ENCODE measurements at places on chromosomes 7 and 10. TPM values are rescaled to one million over a fixed set of nuclear protein-coding genes. Genes with fewer than 3 reads are reported as not detected.
A peak's percentile ranks its signal among the peaks of the same experiment; 100 is the strongest.

DNA sequence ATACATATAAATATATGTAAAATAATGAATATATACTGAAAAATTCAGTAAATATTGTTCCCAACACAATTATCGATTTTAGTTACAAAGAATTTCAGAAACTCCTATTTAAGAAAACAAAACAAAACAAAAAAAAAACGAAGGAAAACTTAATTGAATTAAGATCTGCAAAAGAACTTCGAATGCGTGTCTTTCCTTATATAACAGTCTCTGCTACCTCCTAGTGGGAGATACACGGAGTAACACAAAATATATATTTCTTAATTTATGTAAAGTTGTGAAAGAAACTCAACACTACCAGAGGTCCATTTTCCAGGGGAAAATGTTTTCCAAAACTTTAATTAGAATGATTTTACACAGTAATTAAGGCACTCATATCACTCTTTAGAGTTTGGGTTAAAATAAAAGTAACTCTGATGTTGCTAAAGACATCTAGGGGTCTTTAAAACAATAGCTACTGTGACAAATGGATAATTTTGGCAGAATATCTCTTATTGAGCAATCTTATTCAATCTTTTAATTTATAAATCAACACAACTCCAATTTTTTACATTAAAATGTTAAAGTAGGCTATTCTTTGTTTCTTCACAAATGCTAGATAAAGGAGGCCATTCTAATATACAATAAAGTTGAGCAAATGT, 41.6 kb downstream of the NEBL start:
- no peak overlapping the region for H3K27ac ChIP-seq
- H3K4me3 ChIP-seq, result no peak overlapping the region
- H3K36me3 ChIP-seq, result no peaks in the 10 kb centered on the region
- no peak for DNase-seq

GRCh38 chr10:104614245-104614831, 26.8 kb upstream of the SORCS3 start:
- no peak overlapping the region for H3K4me3 ChIP-seq
- no peak overlapping the region for H3K27ac ChIP-seq
- DNase-seq, result no peak
- H3K36me3 ChIP-seq, result no peaks in the 10 kb centered on the region
- H3K4me1 ChIP-seq, result no peaks in the 10 kb centered on the region

DNA sequence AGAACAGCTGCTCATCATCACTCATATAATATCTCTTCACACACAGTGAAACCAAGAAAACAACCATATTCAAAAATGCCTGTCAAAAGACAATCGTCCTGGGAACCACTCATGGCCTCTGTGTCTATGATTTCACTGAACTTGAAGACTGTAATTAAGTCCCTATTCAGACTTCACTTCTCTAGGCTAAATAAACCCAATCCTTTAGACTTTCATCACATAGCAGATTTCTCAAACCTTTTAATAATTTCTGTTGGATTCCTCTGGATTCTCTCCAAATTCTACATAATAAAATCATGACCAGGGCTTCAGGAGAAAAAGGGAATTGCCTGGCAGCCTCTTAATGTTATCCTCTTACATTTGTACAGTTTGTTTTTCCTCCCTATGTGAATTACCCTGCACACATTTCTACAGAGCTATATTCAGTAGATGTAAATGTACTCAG, 201.1 kb downstream of the LRRN3 start:
- no peak for DNase-seq
- no peak overlapping the region for H3K27ac ChIP-seq
- no peaks in the 10 kb centered on the region for H3K27me3 ChIP-seq
- H3K36me3 ChIP-seq, result no peaks in the 10 kb centered on the region

DNA sequence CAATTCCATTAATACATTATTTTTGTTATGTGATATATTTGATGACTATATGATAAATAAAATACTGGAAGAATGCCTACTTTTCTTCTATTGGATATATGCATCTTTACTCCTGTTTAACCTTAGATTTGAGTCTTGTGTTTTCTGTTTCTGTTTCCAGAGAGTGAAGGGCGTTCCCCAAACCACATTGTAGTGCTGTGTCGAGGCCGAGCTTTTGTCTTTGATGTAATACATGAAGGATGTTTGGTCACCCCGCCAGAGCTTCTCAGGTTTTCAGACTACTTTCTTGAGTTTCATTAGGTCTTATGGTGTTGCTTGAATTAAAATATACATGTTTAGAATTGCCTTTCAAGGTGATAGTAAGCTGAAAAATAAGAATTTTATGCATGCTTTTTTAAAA, 23.8 kb downstream of the CROT start:
- H3K27ac ChIP-seq, result no peak overlapping the region
- no peak for DNase-seq
- H3K36me3 ChIP-seq, result no peaks in the 10 kb centered on the region
- H3K4me1 ChIP-seq, result no peaks in the 10 kb centered on the region

DNA sequence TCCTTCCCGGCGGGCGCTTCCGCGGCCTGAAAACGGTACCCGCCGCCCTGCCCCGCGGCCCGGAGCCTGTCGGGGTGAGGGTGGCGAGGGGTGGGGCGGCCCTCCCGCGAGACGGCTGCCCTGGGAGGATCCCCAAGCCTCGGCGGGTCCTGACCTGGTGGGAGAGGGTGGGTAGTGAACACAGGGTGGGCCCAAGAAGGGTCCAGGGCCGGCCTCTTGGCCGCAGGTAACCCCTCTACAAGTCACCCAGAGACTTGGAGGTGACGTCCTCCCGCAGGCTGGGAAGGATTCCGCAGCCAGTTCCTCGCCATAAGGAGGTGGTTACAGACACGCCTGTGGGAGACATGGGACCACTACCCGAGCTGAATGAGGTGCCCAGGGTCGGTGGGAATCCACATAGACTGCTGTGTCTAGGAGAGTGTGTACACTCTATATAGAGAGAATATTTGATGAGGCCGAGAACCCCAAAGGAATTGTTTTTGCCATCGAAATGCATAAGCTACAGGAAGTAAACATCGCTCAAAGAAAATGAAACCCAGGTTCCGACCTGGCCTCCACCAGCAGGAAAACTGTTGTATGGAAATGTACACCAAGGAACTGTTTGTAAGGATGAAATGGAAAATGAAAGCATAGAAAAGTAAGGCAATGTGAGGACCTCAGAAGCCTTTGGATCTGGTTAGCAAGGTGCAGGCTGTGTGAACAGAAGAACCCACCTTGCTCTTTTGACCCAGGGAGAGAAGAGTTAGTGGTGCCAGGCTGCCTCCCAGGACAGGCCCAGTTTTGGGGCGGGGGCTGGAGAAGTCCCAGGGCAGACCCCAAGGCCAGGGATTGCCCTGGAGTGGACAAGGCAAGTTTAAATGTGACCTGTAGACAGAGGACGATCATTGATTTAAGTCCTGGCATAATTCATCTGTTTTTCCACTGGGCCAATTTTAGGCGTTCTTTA, 659 bp downstream of the OPTN start:
- peak; percentile 53 for DNase-seq
- H3K4me3 ChIP-seq, result peak overlapping the region; percentile 86
- H3K36me3 ChIP-seq, result no peaks in the 10 kb centered on the region

GRCh38 chr10:130364631-130365411, 228.6 kb downstream of the GLRX3 start:
- no peak for DNase-seq
- no peak overlapping the region for H3K4me3 ChIP-seq
- no peak overlapping the region for H3K27ac ChIP-seq
- peaks cover 15% of the 10 kb centered on the region for H3K4me1 ChIP-seq
- no peaks in the 10 kb centered on the region for H3K36me3 ChIP-seq

DNA sequence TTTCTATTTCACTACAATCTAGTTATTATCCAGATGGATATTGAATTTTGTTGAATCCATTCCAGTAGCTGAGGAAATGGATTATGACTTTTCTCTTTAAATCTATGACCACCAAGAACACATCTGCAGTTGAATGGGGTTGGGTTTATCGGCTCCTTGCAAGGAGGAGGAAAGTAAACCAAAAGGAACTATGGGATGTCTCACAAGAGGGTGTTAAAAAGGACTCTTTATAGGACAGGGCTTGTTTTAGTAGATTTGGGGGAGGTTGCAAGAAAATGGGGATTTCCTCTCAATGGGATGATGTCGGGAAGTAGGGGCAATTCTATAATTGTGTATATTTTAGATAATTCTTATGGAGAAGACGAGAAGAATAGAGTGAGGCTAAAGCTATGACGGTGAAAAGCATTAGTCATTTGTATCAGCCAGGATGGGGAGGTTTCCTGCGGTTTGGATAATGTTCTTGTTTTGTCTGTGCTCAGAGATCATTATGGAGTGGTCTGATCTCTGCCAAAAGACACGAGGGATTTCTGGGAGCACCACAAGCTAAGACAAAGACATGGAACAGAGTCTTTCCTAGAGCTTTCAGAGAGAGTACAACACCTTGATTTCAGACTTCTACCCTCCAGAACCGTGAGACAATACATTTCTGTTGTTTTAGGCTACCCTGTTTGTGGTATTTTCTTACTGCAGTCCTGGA, 5.3 kb upstream of the LRRC61 start:
- no peak for DNase-seq
- no peaks in the 10 kb centered on the region for H3K27me3 ChIP-seq
- peaks cover 78% of the 10 kb centered on the region for H3K4me1 ChIP-seq
- no peak overlapping the region for H3K4me3 ChIP-seq
- H3K27ac ChIP-seq, result peak overlapping the region; percentile 13

Gene SPDYE6
- not detected for total RNA-seq

DNA sequence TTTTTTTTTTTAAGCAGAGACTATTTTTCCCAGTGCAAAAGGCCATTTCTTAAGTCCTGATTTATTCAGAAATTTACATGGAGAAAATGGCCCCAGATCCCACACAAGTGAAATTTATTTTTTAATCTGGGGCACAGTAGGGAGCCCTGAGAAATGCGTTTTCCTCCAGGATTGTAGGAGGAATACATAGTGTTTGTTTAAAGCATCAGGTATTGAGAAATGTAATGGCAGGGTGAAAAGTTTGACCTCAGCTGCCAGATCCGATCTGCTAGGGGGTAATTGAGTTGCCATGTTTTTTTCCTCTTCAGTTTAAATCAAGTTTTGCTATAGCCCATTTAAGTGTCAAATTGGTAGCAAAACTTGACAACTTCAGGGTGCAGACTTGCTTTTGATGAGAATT, 110.0 kb downstream of the LRMDA start:
- H3K36me3 ChIP-seq, result no peaks in the 10 kb centered on the region
- no peak overlapping the region for H3K4me3 ChIP-seq
- no peak for DNase-seq
- no peak overlapping the region for H3K27ac ChIP-seq
- no peaks in the 10 kb centered on the region for H3K4me1 ChIP-seq

DNA sequence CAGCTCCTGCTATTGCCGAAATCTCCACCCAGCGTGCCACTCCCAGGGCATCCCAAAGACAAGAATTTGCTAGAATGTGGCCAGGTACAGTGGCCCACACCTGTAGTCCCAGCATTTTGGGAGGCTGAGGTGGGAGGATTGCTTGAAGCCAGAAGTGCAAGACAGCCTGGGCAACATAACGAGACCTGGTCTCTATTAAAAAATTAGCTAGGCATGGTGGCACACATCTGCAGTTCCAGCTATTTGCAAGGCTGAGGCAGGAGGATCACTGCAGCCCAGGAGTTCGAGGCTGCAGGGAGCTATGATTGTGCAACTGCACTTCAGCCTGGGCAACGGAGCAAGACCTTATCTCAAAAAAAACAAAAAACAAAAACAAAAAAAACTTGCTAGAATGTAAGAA, 73.3 kb upstream of the LYZL2 start:
- H3K27ac ChIP-seq, result no peak overlapping the region
- H3K36me3 ChIP-seq, result no peaks in the 10 kb centered on the region
- no peak for DNase-seq

DNA sequence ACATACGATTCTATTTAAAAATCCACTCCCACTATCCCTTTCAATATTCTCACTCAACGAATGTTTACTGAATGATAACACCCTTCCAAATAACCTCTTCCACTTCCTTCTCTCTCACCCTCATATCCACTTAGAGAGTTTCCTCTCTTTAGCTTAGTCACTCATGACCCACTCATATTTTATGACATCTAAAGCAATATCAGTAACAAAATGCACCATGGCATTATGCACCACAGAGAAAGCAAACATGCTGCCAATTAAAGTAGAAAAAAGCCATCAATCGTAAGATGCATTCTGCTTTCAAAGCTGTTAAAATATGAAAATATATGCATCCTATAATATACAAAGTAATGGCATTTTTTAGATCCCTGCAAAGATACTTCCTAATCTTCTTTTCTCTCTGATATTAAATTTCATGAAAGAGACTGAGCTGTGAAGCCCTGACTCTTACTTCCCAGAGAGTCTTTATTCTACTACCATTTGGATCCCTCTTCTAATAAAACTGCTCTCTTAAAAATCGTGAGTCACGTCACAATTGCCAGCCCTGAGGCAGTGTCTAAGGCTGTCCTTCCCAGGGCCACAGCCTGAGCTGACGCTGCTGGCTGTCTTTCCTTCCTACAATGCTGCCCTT, 283.0 kb upstream of the KLF6 start:
- DNase-seq, result no peak
- H3K4me3 ChIP-seq, result no peak overlapping the region
- no peak overlapping the region for H3K27ac ChIP-seq
- H3K4me1 ChIP-seq, result no peaks in the 10 kb centered on the region
- no peaks in the 10 kb centered on the region for H3K27me3 ChIP-seq

DNA sequence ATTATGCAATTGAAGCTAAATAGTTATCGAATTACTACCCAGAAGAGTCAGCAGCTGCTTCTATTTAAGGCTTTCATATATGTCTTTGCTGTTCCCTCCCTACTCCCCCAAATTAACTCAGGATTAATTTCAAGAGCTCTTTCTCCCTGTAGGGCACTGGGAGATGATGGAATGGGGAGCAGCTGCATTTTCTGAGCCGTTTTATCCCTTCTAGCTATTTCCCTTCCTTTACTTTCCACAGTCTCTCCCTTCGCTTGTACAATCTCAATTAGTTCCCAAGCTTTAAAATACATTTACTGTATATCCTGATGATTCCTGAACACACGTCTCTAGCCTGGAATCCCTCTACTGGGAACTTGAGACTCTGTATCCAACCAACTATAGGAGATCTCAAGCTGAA, 19.8 kb upstream of the TSPAN12 start:
- no peaks in the 10 kb centered on the region for H3K4me1 ChIP-seq
- H3K36me3 ChIP-seq, result no peaks in the 10 kb centered on the region
- no peak overlapping the region for H3K4me3 ChIP-seq
- no peak overlapping the region for H3K27ac ChIP-seq
- H3K27me3 ChIP-seq, result no peaks in the 10 kb centered on the region

Gene FLNC
- 1.8 TPM for total RNA-seq

Gene ENTPD1
- 3.0 TPM for total RNA-seq

DNA sequence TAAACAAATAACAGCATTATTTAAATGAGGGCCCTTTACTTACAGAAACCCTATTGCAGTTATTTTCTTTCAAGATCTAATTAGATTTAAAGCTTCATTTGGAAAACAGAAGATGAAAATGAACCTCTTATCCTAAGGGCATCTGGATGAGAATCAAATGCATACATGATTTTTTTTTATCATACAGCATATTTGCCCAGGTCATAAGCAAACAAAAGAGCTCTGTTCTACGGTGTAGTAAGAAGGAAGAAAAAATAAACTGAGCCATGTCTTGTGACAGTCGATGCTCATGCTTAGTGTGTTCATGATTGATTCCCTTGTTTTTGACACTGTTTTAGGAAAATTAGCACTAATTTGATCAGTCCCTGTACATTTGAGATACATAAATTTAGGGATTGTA, 202.6 kb upstream of the RNF32 start:
- no peaks in the 10 kb centered on the region for H3K4me1 ChIP-seq
- H3K27me3 ChIP-seq, result no peaks in the 10 kb centered on the region
- H3K4me3 ChIP-seq, result no peak overlapping the region
- DNase-seq, result no peak
- H3K36me3 ChIP-seq, result no peaks in the 10 kb centered on the region
